ENCODE measurements at places on chromosomes 3 and 15. TPM values are rescaled to one million over a fixed set of nuclear protein-coding genes. Genes with fewer than 3 reads are reported as not detected.

GRCh38 chr3:29585368-29585767, 304.5 kb downstream of the RBMS3 start:
- no peak for DNase-seq

DNA sequence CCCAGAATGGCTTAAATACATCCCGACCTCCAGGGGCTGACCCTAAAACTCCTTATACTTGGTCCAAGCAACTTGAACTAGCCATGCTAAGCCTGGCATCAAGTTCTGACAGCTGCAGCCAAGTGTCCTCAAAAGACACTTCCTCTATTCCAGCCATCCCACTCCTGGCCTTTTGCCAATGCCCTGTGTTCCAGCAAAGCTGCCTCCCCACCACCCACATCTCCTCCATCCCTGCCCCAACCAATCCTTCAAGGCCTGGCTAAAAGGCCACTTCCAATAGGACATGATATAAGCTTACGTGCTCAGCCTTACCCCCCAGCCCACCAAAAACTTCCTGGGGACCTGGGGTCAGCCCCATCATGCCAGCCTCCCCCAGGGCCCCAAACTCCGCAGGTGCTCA, 40.9 kb downstream of the SEMA3G start:
- DNase-seq: no peak

DNA sequence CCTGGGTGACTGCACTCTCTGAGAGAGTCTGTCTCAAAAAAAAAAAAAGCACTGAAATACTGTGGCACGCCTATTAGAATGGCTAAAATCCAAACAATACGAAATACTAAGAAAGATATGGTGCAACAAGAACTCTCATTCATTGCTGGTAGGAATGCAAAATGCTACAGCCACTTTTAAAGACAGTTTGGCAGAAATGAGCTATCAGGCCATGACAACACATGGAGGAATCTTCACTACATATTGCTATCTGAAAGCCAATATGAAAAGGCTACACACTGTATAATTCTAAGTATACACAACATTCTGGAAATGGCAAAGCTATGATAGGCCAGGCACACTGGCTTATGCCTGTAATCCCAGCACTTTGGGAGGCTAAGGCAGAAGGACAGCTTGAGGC, 18.8 kb downstream of the DPPA2 start:
- no peak for DNase-seq

DNA sequence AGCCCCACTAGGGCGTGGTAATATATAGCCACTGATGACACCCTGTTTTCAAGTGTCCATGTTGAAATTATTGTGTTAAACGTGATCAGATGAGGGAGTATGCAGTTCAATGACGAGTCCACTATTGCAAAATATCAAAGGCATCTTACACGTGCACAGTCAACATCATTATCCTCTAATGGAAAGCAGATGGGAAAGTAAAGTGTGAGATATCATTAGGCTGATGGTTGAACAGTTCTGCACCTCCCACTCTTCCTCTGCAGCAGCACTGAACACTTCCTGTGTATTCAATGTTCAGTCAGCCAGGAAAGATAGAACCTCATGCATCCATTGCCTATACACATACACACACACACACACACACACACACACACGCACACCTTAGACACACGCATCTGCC, 431.8 kb upstream of the CCDC54 start:
- DNase-seq: peak; percentile 35

DNA sequence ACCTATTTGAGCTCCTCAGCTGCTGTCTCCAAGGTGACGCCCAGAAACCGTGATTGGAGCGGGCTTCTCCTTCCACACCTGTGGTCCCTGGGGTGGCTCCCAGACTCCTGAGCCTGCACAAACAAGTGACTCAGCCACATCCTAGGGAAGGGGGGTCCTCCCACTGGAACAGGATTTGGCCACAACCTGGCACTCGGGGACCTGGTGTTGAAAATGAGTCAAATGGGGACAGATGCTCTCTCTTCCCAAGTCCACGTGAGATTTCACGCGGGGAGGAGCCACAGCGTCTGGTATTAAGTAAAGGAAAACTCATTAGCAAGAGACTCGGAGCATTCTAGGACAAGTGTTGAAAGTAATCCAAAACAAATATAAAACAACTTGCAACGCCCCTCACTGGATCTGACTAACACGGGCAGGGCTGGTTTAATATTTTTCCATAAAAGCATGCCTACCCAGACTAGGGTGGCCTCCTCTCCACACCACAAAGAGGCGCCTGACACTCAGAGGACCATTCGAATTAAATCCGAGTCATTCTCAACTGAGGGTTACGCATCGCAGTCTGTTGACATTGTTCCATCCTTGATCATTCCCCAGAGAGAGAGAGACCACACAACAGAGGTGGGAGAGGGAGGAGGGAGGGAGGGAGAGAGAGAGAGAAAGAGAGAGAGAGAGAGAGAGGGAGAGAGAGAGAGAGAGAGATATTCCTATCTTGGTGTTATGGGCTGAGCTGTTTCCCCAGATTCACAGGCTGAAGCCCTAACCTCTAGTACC, 74.4 kb downstream of the MGLL start:
- DNase-seq: peak; percentile 90

DNA sequence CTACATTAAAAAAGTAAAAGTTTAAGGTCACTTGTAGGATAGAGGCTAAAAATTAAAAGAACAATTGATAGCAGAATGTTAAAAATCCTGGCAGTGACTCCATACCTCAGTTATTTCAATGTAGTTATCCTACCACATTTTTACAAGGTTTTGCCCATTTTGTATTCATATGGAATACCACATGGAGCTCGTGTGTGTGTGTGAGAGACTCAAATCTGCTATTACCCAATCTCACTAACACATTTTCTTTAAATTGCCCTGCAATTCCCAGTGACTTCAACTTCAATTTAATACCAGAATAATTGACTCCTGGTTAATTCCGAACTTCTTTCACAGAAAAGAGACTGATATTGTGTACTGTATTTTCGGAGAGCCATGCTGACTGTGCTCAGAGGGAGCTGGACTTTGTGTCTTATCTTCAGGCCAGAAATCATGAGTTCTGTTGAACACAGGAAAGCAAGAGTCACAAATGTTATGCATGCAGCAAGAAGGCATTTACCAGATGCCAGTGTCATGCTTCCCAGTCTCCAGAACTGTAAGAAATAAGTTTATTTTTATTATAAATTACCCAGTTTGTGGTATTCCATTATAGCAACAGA, 529.0 kb upstream of the NECTIN3 start:
- no peak for DNase-seq

GRCh38 chr3:95456835-95457234, 1357.6 kb upstream of the EPHA6 start:
- DNase-seq: no peak

- DNase-seq: no peak
Measured at GRCh38 chr3:8625991-8626390, 18.6 kb downstream of the SSUH2 start.

- DNase-seq: peak; percentile 50
Measured at GRCh38 chr15:42084465-42085235, 9.7 kb downstream of the PLA2G4D start.

GRCh38 chr15:39228889-39229288, 352.0 kb upstream of the THBS1 start:
- DNase-seq: no peak

DNA sequence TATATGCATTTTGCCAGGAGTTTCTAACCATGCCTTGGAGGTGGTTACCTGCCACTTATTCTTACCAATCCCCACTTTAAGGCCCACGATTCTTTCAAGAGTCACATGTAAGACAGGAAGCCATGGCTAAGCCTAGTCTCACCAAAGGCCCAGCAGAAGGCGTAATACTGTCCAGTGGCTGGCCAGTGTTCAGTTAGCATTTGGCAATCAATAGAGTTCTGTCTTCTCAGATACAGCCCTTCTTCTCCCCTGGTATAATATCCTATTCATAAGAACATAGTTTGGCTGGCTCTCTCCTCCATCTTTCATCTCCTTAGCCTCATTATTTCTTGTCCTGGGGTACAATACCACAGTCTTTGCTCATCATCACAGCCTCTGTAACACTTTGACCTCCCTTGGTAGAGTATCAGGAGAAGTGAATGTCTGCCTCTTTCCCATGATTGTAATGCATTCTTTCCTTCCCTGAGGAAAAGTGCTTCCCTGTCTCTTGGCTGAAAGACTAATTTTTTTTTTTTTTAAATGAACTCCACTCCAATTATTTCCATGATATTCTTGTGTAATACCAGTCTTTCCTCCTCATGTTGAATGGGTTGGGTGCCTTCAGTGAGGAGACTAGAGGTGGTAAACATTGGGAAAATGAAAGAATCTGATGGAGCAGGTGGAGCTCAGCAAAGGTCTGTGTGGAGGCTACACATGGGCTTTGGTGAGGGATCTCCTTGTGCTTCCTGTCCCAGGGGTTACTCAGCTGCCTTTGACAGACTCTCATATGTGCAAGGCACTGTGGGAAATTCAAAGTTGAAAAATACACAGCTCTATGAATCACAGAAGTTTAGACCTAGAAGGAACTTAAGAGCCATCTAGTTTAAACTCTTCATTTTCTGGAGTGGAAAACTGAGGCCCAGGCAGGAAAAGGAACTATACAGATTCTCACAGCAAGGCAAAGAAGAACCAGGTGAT, 218.2 kb downstream of the P3H2 start:
- DNase-seq: peak; percentile 57

DNA sequence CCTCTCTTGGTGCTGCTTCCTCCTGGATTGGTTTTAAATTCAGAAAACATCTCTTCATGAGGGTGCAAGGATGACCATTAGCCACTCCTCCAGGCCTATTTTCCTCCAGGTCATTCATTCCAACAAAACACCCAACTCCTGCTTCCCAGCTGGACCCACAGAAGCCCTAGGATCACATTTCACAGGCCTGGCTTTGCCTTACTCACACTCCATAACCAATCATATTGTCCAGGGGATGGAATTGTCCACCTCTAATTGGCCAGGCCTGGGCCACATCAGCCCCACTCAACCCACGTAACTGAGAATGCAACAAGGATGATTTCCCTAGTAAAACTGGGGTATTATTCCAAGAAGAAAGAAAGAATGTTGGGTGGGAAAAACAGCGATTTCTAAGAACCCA, 616.7 kb upstream of the SUCLG2 start:
- no peak for DNase-seq

GRCh38 chr3:58299075-58299474, 7.0 kb upstream of the RPP14 start:
- DNase-seq: no peak

The CCDC54 gene
- not detected for total RNA-seq

The TMF1 gene
- total RNA-seq: 50.9 TPM

The NEIL1 gene
- total RNA-seq: 3.5 TPM

The CA12 gene
- total RNA-seq: 174 TPM
